ENCODE measurements at places on chromosomes 12 and 14.

GRCh38 chr14:92039063-92039718 lies 668 bp downstream of the TRIP11 start:
- DNase-seq, result peak; percentile 21

- peak; percentile 66 for DNase-seq
Measured at GRCh38 chr12:101839324-101840283, 8.8 kb upstream of the GNPTAB start.

DNA sequence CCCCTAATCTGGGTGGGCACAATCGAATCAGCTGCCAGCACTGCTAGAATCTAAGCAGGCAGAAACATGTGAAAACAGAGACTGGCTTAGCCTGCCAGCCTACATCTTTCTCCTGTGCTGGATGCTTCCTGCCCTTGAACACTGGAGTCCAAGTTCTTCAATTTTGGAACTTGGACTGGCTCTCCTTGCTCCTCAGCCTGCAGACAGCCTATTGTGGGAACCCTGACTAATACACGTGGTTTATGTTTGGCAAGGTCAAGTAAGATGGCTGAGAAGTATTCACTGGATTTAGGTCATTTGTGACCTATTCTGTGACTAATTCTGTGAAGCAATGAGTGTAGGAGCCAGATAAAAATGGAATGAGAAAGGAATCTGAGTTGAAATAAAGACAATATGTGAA lies 11.0 kb downstream of the GPR135 start:
- no peak for DNase-seq

DNA sequence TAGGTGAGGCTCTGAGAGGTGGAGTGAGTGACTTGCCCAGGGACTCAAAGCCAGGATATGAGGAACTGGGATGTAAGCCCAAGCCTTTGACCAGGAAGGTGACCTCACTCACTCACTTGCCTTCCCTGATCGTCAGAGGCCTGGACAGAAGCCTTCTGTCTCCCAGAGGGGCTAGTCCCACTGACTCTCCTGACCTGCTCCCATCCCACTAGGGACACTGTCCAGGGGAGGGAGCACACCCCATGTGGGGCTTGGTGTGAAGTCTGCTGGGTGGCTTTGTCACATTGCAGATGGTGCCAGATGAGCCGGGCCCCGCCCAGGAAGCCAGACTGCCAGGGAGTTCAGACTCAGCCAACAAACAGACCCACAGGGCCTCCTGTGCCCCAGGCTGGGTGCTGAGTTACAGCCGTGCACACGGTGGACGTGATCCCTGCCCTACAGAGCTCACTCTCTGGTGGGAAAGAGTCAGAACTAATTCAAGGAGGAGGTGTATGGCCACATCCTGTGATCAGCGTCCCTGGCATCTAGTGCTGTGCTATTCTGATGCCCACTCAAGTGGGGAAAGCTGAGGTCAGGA lies 28.3 kb downstream of the MMAB start:
- no peak for DNase-seq

DNA sequence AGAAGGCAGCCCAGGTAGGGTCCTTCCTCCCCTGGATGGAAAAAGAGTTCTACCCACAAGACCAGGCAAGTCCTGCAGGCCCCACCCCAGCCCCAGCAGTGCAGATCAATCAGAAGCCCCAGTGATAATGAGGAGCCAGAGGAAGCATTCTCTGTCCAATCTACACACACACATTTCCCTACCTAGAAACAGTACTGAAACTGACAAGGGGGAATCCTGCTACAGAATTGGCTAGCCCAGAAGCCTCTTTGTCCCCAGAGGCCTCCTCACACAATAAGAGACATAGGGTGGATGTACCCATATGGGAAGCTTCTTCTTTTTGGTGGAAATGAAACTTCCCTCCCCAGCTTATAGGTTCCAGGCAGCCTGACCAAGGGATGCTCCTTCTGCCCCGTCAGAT lies 9.9 kb downstream of the FSCB start:
- no peak for DNase-seq

DNA sequence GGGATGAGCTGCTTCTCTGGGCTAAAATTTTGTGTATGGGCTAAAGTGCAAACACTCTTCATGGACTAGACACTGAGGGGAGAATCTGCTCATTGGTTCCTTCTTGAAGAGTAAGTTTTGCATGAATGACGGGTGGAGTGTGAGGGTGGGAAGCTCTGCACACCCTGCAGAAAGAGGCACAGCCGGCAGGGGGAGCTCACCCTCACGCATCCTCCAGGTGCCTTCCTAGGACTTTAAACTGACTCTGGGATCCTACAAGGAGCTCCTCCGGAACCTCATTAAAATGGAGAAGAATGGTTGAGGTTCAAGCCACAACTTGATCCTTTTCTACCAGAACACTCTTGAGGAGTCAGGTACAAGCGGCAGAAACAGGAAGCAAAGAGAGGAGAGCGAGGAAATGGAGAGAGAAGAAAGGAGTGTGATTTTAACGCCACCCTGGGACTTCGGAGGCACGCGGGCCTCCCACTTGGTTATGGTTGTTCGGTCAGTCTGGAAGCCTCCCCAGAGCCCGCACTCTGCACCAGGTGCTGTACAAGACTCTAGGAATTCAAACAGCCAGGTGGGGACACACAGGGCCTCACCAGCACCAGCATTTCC lies 87.5 kb downstream of the SETD3 start:
- peak; percentile 56 for DNase-seq

DNA sequence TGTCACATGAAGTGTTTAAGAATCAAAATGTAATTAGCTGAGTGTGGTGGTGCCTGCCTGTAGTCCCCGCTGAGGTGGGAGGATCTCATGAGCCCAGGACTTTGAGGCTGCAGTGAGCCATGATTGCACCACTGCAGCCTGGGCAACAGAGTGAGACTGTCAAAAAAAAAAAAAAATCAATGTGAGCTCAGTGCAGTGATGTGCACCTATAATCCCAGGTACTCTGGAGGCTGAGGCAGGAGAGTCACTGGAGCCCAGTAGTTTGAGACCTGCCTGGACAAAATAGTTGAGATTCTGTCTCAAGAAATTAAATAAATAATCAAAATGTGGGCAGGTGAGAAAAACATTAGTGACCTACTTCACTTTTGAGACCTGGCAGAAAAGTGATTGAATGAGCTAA lies 140.0 kb downstream of the MON2 start:
- no peak for DNase-seq

GRCh38 chr14:58491593-58491992 lies 64.1 kb downstream of the KIAA0586 start:
- no peak for DNase-seq

- no peak for DNase-seq
Measured at GRCh38 chr14:38175658-38176057, 32.0 kb upstream of the SSTR1 start.

GRCh38 chr14:68140076-68140741 lies 320.6 kb downstream of the RAD51B start:
- no peak for DNase-seq

- no peak for DNase-seq
Measured at GRCh38 chr14:38989922-38990546, 113.0 kb downstream of the SEC23A start.

GRCh38 chr12:119069147-119069642 lies 87.9 kb downstream of the SRRM4 start:
- no peak for DNase-seq

DNA sequence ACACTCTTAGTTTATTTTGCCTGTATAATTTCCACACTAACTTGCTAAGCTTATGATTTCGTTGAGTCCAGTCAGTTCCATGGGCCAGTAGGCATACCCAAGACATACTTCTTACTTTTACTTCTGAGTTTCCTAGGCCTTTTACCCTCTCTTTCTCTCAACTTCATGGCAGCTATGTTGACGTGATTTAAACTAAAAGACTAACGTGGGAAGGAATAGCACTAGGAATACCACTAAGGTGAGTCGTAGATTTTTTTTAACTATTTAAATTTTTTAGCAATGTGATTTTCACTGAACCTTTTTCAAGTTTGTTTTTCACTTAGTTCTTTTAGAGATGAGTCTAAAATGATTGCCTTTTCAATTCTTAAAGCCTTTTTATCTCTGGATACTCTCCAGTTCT lies 793.5 kb upstream of the NOVA1 start:
- DNase-seq, result no peak

- no peak for DNase-seq
Measured at GRCh38 chr14:45065540-45065939, 18.4 kb upstream of the PRPF39 start.

DNA sequence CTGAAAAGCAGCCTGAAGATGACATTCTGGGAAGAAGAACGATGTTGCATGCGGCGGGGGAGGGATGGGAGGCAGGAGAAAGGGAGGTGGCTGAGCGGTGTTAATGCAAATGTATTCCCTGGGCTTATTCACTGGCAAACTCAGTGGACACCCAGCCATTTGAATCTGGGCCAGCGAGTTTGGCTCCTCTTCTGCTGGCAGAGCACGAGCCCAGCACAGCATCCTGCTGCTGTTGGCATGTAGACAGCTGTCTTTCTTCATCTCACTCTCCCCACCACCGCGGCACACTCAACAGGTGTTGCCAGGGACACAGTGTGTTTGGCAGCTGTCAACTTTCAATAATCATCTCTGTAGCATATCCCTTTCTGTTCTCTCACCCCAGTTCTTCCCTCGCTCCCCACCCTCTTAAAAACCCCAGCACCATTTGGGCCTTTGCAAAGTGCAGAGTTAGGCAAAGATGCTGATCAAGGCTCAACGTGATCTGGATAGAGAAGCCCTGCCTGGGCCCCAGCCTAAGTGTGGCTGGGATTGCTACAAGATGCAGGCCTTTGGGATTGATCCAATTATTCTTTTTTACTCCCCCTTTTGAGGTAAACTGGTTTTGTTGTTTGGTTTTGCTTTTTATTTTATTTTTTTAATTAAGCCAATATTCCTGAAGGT lies 131.9 kb downstream of the EXOC5 start:
- DNase-seq, result no peak

DNA sequence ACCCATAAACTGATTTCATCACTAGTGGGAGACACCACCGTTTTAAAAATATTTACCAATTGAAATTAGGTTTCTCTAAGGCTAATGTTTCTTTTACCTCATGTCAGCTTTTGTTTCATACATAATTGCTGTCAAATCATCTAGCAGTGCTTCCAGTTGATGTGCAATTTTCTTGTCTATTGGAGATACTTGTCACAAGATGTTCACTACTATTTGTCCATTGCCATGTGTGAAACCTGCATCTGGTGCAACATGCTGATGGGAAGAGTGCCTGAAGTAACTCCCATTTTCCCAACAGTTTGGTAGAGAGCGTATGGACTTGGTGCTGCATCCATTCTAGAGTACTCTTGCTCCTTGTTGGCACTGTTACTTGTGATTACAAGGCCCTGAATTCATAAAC lies 9.7 kb downstream of the XPOT start:
- no peak for DNase-seq

GRCh38 chr12:106769546-106769945 lies 4.9 kb upstream of the RIC8B start:
- DNase-seq, result no peak

GRCh38 chr12:20469756-20470155 lies 101.4 kb downstream of the PDE3A start:
- DNase-seq, result no peak

DNA sequence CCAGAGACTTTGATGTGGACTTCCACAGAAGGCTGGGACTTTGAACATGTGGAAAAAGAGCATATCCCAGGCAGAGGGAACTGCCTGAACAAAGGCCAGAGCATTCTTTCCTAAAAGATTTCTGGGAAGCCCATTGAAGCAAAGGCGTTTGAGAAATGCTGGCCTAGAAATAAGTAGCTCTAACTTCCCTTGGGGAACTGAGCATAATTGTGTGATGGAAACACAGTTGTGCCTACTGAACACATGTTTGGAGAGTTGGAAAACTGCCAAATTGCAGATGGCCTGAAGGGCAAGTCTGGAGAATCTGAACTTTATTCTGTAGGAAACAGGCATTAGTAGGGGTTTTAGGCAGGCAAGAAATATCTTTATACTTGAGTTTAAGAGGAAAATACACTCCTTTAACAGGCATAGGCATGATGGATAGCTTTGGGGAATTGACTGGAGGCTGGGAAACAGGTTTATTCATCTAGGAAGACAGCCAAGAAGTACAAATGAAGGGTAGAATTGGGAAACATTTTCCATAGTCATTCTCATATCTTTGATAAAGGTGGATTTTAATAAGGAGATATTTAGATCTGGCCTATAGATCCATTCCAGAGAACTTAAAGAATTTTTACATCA lies 134.1 kb downstream of the TPH2 start:
- DNase-seq, result no peak

GRCh38 chr14:56124327-56124726 lies 6.1 kb downstream of the PELI2 start:
- no peak for DNase-seq

DNA sequence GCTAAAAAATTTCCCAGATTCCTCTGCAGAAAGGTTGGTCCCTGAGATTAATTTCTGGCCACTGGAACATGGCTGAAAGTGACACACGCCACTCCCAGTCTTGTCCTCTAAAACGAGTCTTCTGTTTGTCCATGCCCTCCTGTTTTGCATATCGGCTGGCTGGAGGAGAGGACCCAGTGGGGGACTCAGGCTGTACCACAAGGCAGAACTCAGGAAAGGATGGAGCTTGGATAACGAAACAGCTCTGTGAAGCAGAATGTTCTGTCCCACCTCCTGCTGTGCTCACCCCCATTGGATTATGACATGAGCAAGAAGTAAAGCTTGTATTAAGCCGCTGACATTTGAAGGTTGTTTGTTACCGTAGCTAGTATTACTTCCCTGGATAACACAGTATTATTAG lies 856.2 kb downstream of the BCL11B start:
- DNase-seq, result no peak

DNA sequence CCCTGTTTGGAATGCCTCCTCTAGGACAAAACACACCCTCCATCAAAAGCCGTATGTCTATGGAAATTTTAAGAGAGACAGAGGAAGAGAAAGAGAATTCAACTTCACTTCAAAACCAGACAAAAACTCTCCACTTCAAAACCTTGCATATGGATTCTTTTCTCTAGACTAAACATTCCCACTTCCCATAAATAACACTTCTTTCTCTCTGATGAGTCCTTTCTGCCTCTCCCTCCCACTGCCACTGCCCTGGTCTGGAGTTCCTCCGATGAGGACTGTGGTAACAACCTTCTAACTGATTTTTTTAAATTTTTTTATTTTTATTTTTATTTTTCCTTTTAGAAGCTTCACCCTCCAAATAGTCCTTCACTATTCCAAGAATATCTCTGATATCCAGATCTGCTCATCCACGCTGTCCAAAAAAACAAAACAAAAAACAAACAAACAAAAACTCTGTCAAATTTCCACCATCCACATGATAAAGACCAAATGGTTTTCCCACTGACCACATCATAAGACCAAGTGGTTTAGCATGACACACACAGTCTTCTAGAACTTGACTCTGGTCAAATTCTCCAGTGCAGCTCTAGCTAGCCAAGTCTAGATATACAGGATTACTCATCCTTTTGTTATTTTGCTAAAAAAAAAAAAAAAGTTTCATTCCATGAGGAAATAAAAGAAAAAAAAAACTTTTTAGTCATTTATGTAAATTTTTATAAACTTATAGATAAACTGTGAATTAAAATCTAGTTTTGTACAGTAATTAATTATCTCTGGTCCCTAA lies 256.0 kb downstream of the PPFIA2 start:
- no peak for DNase-seq

DNA sequence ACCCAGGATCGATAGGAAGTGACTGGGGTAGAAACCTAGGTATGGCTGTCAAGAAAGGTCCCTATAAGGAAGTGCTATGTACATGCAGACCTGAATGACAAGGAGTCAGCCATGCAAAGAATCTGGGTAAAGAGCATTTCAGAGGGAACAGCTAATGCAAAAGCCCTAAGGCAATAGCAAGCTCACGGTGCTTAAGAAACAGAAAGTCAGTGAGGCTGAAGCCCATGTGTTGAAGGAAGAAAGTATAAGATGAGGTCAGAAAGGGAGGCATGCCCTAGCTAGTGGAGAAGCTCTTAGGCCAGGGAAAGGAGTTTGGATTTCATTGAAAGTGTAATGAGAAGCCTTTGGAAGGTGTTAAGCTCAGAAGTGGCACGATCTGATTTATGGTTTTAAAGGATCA lies 6.0 kb upstream of the ADCY6 start:
- DNase-seq, result no peak

Data from germinal center (tissue), 1 donor.